AG10803 (cell line): ENCODE measurements at places on chromosomes 12 and 14.
A peak's percentile ranks its signal among the peaks of the same experiment; 100 is the strongest.

DNA sequence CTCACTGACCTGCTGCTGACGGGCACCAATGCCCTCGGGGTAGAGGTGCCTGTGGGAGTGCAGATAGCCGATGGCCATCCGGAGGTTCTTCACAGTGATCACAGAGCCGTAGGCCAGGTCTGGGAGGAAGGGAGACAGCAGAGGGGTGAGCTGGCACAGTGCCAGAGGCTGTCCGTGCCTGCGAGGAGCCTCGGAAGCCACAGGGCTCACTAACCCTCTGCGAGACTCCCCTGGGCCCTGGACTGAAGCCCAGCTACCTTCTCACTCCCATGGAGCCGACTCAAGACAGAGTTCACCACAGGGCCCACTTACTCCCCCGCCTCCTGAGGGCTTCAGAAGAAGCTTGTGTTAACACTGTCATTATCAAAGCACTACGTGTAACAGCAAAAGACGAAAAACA is 24.5 kb downstream of the POMT2 start:
- DNase-seq: no peak

- DNase-seq: peak; percentile 25
Measured at GRCh38 chr12:120453977-120454376, 7.7 kb downstream of the GATC start.

- no peak for DNase-seq
Measured at GRCh38 chr14:79638672-79639266, 572.5 kb downstream of the DIO2 start.

DNA sequence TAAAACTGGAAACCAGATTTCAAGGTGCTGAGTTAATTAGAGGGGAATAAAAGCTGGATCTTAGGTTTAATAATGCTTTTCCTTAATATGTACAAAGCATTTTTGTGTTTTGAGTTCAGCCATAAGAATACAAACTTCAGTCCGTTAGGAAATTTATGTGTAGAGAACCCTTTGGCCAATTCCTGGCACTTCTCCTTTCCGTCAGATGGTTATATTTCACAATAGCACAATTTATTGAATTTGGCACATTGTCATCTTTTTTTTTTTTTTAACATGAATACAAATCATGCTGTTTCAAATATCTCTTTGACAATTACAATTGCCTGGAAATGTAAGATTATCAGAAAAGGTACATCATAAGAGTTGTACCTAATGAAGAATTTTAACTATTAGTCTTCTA is 56.2 kb upstream of the DDHD1 start:
- peak; percentile 12 for DNase-seq

DNA sequence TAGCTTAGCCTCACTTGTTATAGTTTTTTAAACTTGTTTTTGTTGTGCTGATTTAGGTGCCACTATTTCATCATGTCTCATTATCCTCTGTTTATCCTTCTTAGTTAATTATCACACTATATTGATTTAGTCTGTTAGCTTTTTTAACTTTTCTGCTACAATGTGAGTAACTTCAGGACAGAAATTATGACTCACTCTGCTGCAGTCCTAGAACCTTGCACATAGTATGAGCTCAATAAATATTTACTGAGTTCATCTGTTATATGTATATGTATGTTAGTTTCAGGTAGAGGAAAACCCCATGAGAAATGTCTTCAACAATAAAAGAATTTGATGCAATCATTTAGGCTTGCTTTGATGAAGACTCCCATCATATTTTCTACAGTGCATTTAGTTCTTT is 224.3 kb upstream of the NAV3 start:
- no peak for DNase-seq

GRCh38 chr12:126506426-126507182 is 1441.4 kb downstream of the AACS start:
- DNase-seq: no peak

GRCh38 chr14:43260056-43260455 is 1247.0 kb downstream of the FSCB start:
- DNase-seq: no peak

- peak; percentile 88 for DNase-seq
Measured at GRCh38 chr12:13573698-13574321, 377.3 kb downstream of the EMP1 start.

- DNase-seq: no peak
Measured at GRCh38 chr12:115846516-115846915, 431.0 kb downstream of the MED13L start.

GRCh38 chr12:129681151-129681550 is 222.7 kb downstream of the TMEM132D start:
- DNase-seq: no peak

DNA sequence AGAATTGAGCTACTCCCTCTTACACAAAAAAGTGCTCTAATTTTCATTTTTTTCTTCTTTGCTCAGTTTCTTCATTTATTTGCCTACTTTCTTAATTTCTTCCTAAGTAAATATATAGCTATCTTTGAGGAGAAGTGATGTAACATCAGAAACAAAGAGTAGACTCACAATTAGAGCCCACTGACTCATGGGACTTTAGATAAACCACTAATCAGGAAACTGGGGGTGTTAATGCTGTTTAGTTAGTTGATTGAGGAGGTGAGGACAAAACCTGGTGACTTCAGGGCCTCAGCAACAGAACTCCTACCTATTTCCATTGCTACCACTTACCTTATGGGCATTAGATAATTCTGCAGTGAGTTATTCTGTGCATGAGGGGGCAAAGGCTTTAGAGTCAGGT is 151.7 kb downstream of the MON2 start:
- no peak for DNase-seq

- DNase-seq: peak; percentile 27
Measured at GRCh38 chr12:7602277-7602676, 63.4 kb downstream of the APOBEC1 start.

GRCh38 chr12:86376052-86376451 is 119.9 kb upstream of the MGAT4C start:
- DNase-seq: no peak

GRCh38 chr14:91317381-91318308 is 73.1 kb upstream of the GPR68 start:
- DNase-seq: no peak

- peak; percentile 32 for DNase-seq
Measured at GRCh38 chr14:68796418-68797101, 3.7 kb upstream of the ZFP36L1 start.

GRCh38 chr14:53161758-53162435 is 8.8 kb upstream of the DDHD1 start:
- DNase-seq: no peak

DNA sequence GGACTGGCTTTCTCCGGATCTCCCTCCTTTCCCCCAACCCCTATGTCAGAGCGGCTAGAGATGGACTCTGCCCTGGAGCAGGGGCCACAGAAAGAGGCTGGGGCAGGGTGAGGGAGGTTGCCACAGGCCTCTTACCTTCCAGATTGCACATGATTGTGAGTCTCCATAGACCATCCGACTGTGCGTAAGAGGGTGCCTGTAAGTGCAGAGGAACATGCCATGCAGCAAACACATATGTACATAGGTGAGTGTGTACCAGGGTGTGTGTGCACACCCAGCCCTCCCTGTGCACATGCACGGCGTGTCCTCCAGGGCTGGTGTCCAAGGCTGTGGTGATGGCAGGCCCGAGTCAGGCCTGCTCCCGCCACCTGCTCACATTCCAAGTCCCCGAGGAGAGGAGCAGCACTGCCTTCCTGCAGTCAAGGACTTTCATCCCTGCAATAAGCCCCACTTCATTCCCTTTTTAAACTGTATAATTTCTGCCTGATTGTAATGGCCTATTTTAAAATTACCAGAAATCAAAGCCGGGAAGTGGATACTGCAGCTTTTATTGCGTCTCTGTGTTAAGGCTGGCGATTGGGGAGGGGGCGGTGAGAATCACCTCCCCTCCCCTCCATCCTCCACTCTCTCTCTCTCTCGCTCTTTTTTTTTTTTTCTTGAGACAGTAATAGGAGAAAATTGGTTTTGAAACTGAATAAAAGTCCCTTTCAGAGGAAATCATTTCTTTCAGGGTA is 28.5 kb downstream of the FAM222A start:
- DNase-seq: no peak

- no peak for DNase-seq
Measured at GRCh38 chr14:79732911-79733655, 478.2 kb downstream of the DIO2 start.

DNA sequence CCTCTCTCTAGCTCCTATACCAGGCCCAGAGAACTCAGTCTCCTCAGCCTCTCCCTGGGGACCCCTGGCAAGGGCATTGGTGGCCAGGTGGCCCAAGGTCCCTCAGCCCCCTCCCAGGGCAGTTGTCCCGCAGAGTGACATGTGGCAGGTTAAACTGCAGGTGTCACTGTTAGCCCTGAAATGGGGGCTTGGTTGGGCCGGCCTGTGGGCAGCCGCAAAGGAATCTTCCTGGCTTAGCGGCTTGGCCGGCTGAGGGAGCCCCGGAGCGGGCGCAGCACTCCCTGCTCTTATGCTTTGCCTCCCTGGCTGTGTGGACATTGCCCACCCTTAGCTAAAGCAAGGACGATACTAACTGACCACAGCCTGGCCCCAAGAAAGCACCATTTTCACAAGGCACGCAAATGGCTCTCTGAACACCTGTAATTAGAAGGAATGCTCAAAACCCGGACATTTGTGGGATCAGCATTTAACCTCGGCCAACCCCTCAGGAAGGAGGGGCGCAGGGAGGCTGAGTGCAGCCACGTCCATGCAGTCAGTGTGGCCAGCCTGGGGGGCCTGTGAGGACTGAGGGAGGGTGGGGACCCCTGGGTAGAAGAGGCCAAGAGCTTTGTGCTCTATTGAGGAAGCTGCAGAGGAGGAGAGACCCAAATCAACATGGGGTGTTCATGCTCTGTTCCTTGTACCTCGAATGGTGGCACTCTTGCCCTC is 82.2 kb downstream of the PAPOLA start:
- no peak for DNase-seq

GRCh38 chr12:25694072-25694471 is 141.0 kb upstream of the LMNTD1 start:
- peak; percentile 74 for DNase-seq

- no peak for DNase-seq
Measured at GRCh38 chr14:44070046-44070445, 437.0 kb downstream of the FSCB start.

GRCh38 chr12:25020621-25021243 is 71.8 kb upstream of the BCAT1 start:
- DNase-seq: no peak

- no peak for DNase-seq
Measured at GRCh38 chr14:105046891-105047282, 18.3 kb downstream of the GPR132 start.

DNA sequence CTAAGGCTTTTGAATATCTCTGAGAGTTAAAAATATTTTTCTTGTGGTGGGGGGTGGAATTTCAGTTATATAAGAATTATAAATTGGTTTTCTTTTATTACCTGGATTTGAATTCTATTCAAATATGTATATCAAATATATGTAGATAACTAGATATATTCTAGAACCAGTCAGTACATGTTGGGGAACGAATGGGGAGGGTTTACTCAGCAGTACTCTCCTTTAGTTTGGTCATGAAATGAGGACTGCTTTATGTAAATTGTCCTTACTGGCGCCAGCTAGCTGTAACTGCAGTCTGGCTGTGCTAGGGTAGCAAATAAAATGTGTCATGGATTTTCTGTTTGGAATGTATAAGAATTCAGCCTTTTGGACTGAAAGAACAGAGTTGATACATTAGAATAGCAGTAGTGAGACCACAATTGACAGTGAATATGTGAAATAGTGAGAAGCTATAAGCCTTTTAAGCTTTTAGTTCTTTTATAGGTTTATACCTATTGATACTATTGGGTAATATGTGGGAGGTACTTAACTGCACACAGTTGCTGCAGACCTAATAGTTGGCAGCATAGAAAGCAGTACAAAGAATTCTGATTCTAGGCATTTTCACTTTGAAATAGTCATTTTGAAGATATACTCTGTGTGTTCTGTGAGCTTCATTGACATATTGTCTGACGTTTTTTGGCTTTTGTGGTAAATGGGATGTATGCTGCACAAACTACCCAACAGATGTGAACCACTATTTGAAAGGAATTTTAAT is 29.0 kb downstream of the ATF7IP start:
- DNase-seq: peak; percentile 74

DNA sequence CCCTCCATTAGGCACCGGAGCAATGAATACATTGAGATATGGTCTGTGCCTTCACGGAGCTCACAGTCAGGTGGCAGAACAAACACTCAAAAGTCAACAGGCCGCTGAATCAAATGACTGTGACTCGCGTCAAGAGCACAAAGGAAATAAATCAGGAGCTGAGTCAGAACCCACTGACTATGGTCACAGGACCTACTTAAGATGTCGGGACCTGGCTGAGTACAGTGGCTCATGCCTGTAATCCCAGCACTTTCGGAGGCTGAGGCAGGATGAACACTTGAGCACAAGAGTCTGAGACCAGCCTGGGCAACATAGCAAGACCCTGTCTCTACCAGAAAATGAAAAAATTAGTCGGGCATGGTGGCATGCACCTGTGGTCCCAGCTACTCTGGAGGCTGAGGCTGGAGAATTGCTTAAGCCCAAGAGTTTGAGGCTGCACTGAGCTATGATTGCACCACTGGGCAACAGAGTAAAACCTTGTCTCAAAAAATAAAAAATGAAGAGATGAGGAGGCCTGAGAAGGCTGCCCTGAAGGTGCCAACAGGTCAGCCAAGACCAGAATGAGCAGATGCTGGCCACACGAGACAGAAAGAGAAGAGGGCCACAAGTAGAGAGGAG is 19.9 kb downstream of the TMEM233 start:
- no peak for DNase-seq

DNA sequence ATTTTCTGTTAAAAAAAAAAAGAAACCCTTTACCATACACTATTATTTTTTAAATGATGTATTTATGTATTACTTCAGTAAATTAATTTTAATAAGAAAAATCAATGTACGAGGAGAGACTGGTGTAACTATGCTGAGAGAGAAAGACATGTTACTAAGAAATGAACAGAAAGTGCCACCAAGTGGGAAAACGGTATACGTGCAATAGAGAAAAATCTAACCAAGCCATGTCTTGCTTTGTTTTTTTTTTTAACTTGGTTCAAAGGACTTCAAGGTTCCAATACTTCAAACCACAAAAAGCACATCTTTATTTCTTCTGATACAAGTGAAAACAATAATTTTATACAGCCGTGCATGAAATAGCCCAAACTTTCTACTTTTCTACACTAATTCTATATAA is 22.9 kb downstream of the NDUFA12 start:
- peak; percentile 32 for DNase-seq

DNA sequence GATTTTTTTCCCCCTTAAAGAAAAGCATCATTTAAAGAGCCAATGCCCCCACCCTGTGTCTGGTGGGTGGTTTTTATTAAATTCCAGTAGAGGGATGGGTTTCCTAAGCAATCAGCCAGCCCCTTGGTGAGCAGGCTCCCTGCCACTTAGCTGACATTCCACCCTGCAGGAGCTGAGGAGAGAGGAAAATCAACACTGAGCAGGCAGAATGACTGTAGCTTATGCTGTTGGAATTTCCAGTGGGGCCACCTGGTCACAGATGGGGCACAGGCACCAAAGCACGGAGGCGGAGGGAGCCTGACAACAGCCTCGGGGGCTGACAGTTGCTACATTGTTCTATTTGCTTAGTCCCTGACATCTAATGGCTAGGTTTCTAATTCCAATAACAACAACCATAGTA is 127.7 kb downstream of the TMEM30B start:
- DNase-seq: no peak
